Stimulated activated CD8-positive, alpha-beta memory T cell treated with anti-CD3 and anti-CD28 coated beads, Interleukin-15, amount 100 ng/mL, for 1 hour (primary cell): ENCODE measurements at places on chromosomes 7 and 10.

DNA sequence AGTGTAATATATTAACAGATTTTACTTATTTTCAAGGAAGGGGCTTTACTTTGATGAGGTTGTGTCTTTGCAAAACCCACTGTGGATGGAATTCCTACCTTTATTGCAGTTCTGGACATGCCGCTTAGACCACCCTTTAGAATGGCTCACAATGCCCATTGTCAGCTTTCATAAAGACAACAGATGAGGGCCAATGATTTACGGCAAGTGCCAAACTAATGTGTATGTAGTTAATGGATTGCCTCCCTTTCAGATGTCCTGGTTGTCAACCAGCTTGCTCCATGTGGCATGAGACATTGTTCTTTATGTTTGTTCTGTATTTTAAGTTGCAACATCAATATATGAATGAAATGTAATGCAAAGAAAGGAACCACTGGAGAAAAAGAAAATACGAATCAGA lies 35.0 kb upstream of the ELMO1 start:
- DNase-seq, result no peak

GRCh38 chr7:27560706-27561235 lies 101.9 kb downstream of the HIBADH start:
- DNase-seq, result no peak

DNA sequence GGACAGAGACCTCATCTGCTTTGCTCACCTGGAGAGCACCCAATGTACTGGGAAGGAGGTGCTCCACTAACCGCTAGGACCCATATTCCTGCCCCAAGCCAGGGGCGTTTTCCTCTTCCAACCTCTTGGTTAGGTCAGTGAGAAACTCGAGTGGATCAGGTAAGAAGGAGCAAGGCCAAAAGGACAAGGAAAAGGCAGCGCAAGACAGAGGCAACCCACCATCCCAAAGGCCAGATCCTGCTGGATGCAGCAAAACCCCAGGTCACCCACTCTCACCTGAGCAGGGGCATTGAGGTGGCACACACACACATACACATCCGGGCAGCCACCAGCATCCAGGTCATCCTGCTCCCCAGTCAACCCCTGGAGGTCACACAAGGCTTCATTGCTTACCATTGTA lies 105.1 kb downstream of the GRID1 start:
- no peak for DNase-seq

DNA sequence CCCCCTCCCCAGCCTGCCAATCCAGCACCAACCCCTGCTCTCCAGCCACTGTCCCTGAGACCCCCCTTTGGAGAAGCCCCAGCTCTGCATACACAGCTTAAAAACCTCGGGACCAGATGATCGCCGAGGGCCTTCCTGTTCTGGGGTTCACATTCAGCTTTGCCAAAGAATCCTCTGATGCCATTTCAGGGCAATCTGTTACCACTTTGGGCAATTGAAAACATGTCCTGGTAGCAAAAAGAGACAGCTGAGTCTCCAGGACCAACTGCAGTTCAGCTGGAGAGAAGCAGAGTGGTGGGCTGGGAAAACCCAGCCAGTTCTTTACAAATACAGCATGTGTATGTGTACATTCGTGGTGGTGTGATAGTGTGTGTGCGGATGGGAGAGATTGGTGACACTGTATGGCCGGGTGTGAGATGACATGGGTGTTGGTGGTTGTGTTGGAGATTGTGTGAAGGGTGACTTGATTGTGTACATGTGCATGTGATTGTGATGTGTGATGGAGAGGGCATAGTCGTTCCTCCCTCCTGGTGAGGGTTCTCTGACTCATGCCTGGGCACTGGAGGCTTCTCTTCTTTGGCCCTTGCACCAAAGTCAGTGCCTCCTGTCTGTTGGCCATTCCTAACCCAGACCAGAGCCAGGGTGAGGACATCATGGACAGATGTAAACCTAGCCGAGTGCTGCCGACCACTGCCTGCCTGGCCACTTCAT lies 48.5 kb upstream of the AQP1 start:
- DNase-seq, result no peak

DNA sequence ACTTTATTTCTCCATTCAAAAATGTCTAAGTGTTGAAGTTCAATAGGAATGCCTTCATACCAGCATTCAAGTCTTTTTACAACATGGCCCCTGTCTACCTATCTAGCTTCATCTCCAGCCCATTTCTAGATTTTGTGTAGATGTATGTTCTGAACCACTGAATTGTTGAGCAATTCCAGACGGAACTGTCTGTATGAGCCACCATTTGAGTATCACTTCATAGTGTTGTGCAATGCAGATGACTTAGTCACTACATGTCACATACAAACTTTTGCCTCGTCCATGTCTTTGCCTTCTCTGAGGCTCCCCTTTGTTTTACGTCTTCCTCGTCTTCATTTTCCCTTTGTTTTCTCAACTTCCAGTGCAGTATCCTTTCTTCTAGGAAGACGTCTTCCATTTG lies 118.1 kb downstream of the INHBA start:
- DNase-seq, result no peak

- DNase-seq, result no peak
Observed at GRCh38 chr10:21336476-21337170, 188.9 kb downstream of the SKIDA1 start.

DNA sequence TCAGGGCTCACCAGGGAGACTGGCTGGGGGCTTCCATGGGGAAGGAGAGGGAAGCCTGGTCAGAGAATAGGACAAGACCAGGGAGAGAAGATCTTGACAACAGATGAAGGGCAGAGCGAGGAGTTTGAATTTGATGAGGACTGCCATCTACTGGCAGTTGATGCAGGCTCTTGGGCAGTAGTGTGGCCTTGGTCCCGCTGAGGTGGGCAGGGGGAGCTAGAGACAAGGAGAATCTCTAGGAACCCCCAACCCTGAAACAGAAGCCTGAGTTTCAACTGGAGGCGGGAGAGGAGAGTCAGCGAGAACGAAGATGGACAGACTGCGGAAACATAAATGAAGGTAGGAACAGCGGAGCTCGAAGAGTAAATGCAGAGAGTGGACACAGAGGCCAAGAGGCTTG lies 81.0 kb downstream of the PPP1R3C start:
- no peak for DNase-seq

DNA sequence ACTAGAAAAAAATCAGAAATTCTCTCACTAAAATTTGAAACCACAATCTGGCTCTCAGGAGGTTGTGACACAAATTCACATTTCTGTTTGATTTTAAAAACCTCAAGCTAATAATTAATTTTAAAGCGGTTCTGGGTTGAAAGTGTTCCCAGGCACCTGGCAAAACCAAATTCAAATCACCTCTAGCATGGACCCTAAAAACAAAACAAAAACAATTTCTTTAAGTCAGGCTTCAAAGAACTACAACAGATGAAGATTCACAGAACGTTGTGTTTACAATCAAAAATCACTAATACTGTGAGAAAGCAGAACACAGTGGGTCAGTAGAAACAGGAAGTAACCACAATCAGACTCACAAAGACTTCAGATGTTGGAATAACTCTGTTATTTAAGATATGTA lies 7.2 kb upstream of the RELN start:
- DNase-seq, result no peak

DNA sequence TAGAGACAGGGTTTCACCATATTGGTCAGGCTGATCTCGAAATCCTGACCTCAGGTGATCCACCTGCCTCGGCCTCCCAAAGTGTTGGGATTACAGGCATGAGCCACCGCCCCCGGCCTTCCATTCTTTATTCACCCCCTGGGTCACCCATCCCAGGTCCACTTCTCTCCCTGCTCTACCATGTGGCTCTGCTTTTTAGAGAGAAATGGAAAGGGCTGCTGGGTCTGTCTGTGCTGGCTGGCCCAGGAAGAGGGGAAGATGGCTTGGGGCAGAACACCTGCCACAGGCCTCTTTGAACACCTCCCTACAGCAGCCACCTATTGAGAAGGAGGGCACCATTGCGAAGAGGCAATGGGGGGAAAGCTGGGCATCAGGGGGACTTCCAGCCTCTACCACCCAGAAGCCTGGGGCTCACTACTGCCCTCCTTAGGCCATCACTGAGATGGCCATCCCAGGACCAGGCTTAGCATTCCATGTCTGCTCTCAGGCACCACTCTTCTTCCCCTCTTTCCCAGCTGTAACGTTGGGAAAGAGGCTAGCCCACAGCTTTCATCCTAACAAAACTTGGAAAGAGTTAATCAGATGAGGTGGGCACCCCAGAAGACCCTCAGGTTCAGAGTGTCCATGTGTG lies 256.3 kb downstream of the GRID1 start:
- DNase-seq, result no peak

DNA sequence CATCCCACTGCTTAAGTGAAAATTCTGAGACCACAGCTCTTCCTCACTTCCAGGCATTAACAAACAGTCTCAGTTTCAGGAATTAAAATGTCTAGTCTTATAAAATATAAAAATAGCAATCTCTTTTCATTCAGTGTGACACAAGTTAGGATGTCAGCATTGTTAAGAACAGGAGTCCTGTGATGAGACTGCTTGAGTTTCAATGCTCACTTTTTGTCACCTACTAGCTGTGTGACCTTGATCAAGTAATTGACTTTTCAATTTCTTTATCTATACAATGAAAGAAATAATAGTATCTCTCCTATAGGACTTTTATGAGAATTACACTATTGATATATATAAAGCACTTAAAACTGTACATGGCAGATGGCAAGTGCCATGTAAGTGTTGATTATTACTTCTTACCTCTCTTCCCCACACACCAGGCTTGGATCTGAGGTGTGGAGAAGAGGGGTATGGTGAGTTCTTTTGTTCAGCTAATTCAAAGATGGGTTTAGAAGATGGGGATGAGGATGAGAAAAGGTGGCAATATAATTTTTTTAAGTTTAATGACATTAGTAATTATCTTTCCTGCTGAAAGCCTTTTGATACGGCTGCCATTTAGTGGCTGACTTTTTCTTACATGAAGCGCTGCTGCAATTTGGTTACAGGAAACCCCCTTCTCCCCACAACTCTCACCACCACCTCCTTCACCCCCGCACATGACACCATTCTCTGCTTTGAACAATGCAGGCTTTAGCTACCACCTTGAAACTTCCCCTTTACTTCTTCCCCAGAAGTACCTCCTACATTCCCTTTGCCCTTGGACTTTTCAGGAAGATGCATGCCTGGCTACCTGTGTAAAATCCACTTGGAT lies 20.8 kb upstream of the HYAL4 start:
- DNase-seq, result no peak

GRCh38 chr7:40717242-40717641 lies 582.4 kb downstream of the SUGCT start:
- DNase-seq, result no peak

- no peak for DNase-seq
Observed at GRCh38 chr10:85927952-85928665, 438.5 kb downstream of the GRID1 start.

DNA sequence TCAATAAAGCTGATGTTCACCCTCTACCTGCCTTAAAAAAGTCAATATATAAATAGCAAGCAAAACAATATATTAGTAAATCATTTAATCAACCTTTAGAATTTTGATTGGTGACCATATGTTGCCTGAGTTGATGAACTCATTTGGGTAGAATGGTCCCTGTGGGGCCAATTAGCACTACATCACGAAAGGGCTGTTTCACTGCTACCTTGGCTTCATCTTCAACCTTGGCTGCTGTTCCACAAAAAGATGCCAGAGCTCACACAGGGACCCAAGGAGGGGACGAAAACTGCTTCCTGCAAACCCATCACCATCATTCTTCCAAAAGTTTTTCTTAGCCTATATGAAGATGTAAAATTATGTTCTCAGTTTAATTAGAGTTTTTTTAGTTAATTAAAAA lies 35.4 kb upstream of the HBP1 start:
- no peak for DNase-seq

GRCh38 chr10:95559471-95559870 lies 1.7 kb downstream of the SORBS1 start:
- no peak for DNase-seq

- DNase-seq, result no peak
Observed at GRCh38 chr10:3364768-3365480, 192.3 kb upstream of the PITRM1 start.

DNA sequence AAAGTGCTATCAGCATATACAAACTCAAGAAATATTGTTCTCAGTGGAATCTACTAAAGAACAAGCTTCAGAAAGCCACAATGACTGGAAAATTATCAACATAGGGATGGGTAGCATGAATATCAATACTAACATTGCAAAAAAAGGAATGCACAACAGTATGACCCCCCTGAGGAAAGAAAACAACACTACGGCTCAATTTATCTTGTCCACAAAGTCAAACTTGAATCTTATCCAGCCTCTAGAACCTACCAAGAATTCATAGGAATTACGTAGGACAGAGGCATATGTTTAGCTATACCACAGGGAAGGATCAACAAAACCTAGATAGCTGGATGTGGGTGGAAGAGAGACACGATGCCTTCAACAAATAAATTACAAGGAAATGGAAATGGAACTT lies 54.6 kb downstream of the AGMO start:
- DNase-seq, result no peak

- no peak for DNase-seq
Observed at GRCh38 chr10:111113238-111113960, 36.6 kb downstream of the ADRA2A start.

DNA sequence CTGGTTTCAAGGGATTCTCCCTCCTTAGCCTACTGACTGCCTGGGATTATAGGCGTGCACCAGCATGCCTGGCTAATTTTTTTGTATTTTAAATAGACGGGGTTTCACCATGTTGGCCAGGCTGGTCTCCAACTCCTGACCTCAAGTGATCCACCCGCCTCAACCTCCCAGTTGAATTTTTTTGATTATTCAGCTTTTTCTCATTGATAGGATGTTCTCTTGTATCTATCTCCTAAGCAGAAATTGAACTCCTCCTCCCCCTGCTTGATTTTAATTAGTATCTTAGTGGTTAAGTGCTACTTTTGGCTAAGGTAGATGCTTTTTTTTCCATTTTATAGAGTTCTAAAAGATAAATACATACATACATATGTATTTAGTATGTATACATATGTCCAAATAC lies 101.0 kb downstream of the ZNF277 start:
- DNase-seq, result no peak

DNA sequence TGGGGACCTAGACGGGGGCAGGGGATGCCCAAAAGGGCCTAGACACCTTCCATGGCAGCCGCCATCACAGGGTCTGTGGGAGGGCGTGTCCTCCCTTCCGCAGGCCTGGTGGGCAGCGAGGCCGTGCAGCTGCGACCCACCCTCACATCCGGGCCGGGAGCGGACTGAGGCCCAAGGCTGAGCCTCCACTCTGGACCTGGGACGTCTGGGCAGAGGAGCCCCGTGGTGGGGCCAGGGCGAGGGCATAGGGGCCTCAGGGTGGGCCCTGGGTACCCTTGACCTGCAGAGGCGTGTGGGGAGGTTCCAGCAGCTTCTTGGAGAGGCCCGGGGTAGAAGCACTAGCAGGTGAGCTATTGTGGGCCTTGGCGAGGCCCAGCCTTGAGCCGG lies 49.2 kb downstream of the PWWP2B start:
- DNase-seq, result no peak

- no peak for DNase-seq
Observed at GRCh38 chr10:131638049-131638879, 262.5 kb upstream of the PPP2R2D start.

- no peak for DNase-seq
Observed at GRCh38 chr10:80542652-80543318, 5.1 kb downstream of the SH2D4B start.

GRCh38 chr7:15783987-15784693 lies 97.7 kb upstream of the MEOX2 start:
- DNase-seq, result no peak
